ENCODE measurements at places on chromosomes 6 and 20.
A peak's percentile ranks its signal among the peaks of the same experiment; 100 is the strongest.

- no peak for DNase-seq
Observed at GRCh38 chr6:52190409-52190808, 4.2 kb downstream of the IL17A start.

- DNase-seq = no peak
Observed at GRCh38 chr6:27168108-27168507, 79.4 kb upstream of the PRSS16 start.

DNA sequence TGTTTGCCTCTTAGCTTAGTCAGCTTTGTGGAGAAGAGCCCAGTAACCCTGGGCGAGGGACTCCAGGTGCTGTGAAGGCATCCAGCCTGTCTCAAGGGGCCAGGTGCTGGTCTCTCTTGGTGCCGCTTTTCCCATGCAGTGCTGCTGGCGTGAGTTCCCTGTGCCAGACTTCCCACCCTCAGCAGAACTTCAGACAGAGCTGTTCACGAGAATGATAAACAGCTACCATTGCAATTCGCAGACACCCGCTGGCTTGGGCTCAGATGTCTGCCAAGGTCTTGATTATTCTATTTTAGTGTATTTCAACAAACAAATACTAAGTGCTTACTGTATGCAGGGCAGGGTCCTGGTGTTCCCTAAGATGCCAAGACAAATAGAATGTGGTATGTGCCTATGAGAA, 57.7 kb downstream of the RNF217 start:
- no peak for DNase-seq

DNA sequence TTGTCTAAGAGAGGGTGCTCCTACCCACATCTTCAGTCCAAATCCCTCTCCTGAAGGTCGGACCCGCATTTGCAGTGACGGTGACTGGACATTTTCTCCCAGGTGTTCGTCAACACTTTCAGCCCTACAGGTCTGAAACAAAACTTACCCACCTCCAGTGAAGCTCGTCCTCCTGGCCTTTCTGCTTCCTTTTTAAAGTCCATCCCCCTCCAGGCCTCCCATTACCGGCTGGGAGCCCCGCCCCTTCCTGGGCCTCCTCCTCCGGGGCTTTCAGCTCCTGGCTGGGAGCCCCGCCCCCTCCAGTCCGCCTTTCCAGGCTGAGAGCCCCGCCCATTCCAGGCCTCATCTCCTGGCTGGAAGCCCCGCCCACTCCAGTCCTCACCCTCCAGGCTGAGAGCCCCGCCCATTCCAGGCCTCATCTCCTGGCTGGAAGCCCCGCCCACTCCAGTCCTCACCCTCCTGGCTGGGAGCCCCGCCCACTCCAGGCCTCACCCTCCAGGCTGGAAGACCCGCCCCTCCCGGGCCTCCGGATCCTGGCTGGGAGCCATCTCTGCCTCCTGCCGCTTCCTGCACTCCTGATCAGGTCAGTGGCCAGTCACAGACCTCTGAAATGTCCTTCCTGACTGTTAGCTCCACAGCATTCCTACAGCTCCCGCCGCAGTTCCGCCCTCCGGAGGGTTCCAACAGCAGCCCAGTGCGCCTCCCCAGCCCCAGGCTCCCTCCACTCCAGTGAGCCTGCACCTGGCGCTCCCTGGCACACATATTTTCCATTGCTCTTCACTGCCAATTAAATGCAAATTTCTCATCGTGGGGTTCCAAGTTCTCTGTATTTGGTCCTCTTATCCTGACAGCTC, 98.5 kb downstream of the LY86 start:
- DNase-seq = peak; percentile 55

DNA sequence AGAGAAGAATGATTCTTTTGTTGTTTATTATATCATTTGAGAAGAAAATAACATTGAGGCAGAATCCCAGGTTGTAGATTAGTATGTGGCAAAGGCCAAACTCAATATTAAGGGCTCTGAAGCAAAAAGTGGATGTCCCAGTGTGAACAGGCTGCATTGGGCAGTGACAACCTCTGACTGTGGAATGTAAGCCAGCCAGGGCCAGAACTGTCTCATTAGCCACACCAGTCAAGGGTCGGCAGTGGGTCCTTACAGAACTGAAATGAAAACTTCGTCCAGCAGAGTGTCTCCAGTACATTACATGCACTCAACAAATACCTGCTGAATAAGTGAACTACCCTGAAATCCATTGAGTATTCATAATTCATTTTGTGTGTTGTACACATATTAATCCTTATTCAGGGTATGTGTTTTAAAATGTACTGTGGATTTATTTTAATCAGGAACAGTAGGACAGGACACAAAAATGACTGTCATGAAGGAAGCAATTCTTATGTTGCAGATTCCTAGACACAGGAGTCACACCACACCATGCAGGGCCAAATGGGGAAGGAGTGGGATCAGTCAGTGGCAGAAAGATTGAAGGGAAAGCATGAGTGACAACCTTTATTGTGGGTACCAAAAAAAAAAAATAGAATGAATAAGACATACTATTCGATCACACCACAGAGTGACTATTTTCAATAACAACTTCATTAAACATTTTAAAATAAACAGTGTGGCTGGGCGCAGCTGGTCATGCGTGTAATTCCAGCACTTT, 64.9 kb upstream of the UTRN start:
- DNase-seq = peak; percentile 27

- peak; percentile 34 for DNase-seq
Observed at GRCh38 chr6:106560996-106561685, 68.2 kb downstream of the RTN4IP1 start.

DNA sequence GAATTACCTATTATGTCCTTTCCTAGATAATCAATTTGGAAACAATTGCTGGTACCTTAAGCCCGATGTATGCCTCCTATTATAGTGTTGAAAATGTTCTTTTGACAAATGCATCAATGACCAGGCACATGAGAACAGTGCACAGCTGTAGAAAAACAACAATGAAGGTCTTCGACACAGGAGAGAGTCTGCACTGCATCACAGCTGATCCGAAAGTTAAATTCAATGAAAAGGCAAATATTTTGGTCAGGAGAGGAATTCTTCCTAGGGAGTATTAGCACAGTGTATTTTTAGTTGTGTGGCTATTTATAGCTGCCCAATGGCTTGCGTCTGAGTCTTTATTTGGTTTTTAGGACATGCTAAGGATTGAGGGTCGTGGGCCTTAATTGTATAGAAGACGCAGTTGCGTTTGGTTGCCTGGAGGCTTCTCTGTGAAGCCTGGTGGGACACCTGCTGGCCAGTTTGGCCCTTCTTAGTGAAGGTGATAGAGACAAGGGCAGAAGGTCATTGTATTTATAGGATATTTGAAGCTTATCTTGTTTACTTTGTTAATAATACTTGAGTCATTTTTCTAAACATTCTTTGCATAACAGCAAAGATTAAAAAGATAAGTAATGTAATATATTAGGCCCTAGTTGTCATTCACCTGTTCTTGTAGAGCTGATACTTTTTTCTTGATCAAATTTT, 72.3 kb downstream of the CDYL start:
- no peak for DNase-seq

- no peak for DNase-seq
Observed at GRCh38 chr6:23704479-23705052, 421.4 kb upstream of the NRSN1 start.

DNA sequence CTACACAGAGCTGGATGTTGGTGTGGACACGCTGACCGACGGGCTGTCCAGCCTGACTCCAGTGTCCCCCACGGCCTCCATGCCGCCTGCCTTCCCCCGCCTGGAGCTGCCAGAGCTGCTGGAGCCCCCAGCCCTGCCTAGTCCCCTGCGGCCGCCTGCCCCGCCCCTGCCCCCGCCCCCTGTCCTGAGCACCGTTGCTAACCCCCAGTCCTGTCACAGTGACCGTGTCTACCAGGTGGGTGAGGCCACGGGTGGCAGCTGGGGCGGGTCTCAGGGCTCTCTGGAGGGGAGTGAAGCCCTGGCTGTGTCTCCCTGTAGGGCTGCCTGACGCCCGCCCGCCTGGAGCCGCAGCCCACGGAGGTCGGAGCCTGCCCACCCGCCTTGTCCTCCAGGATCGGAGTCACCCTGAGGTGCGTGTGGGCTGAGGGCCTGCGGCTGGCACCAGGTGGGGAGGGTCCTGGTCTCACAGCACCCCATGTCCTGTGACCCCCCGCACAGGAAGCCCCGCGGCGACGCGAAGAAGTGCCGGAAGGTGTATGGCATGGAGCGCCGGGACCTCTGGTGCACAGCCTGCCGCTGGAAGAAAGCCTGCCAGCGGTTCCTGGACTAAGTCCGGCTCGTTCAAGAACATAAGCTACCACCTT, 2.9 kb downstream of the SLC2A4RG start:
- no peak for DNase-seq
